ENCODE measurements at places on chromosomes 7 and 10.

GRCh38 chr10:18665815-18666558 is 6.8 kb downstream of the ARL5B start:
- no peak for DNase-seq

DNA sequence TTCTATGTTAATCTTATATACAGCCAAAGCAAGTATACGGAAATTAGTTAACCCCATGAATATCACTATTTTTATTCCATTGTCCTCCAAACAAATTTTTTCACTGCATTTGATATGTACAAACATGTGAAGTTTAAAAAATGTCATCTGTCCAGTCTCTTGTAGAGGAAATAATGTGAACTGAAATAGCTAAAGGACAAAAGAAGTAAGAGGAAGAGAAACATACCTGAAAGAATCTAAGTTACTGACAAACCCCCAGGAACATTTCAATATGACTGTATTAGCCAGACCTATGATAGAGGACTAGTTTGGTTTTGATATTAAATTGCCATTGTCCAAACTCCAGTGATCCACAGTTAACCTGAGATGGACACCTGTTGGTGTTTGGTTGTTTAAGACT is 80.6 kb downstream of the NRCAM start:
- DNase-seq: no peak

- peak; percentile 56 for DNase-seq
Observed at GRCh38 chr10:14009371-14010100, 321.2 kb downstream of the FRMD4A start.

- DNase-seq: no peak
Observed at GRCh38 chr7:118312051-118312450, 87.5 kb downstream of the ANKRD7 start.

DNA sequence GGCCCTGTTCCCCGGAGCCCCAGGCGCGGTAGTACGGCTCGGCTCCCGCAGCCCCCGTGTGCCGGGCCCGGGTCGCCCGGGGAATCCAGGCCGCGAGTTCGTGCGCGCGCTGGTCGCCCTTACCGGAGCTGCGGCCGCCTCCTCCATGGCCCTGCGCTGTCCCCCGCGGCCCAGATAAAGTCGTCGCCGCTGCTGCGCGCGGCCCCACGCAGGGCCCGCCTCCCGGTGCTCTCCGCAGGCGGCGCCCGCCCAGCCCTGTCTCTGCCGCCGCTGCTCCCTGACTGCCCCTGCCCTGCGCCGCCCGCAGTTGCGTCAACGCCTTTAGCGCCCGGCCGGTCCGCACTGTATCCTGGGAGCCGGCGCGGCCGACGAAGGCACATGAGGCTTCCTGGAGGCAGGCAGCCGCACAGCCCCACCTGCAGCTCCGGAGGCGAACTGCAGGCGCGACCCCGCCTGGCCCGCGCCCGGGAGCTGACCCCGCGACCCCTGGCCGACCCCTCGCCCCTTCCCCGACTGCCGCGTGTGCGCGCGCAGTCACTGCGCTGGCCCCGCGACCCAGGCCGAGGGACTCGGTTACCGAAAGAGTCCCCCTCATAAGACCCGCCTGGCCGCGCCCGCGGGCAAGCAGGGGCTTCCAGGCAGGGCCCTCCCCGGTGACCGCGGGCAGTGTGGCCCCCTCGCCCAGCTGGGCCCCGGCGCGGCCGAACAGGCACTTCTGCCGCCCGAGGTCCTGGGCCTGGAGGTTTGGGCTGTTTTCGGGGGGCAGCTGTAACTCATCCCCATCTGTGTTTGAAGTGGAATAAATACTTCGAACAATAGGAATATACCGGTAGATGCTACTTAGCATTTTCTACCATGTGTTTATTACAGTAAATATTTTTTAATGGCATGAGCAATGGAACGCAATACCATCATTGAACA is 127.1 kb upstream of the ZNF746 start:
- DNase-seq: peak; percentile 91
